ENCODE measurements at places on chromosomes 6 and 20. TPM values are rescaled to one million over a fixed set of nuclear protein-coding genes. Genes with fewer than 3 reads are reported as not detected.

DNA sequence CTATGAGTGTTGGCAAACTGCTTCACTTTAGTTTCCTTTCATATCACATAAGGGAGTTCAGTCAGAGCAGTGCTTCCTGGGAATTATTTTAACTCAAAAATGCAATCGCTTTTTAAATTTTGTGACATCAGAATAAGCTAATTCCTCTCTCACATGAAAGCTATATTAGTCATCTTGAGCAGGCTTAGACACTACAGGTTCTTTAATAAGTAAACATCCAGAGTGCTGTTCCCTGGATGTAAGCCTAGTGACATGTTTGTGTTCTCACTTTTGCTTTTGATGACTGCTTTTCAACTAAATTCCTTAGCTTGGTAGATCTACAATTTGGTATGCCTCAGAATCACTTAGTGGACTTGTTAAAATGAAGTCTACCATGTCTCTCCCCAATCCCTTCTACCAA lies 252.7 kb upstream of the POU3F2 start:
- no peak for DNase-seq

- DNase-seq = no peak
Measured at GRCh38 chr6:13478525-13478966, 8.9 kb downstream of the GFOD1 start.

DNA sequence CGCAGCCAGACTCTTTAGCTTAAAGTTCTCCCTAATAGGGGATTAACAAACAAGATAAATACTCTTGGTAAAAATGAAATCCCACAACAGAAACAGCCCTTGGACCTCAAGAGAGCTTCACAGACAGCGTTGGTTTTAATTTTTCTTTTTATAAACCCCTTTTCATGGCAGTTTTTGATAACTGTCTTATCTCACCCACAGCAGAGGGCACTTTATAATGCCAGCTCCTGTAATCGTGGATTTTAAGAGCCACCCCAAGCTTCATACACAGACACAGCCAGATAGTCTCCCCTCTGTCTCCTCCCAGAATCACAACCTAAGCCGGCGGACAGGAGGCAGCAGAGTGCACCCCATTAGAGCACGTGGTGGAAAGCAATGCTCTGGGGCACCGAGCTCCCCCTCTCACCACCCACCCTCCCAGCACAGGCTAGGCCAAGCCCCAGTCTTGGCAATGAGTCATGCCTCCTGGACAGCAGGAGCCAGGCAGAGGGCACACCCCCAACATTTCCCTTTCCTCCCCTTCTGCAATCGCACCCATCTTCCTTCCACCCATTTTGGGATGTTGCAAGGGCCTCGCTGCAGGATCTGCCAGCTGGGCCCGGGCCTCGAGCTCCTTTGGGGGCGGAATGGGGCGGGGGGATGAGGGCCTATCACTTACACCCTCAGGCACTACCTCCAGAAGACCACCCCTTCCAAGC lies 2.4 kb downstream of the JAG1 start:
- peak; percentile 98 for DNase-seq

GRCh38 chr20:56788041-56788670 lies 159.1 kb downstream of the TFAP2C start:
- peak; percentile 97 for DNase-seq

- no peak for DNase-seq
Measured at GRCh38 chr20:59033616-59034165, 1.6 kb upstream of the ATP5F1E start.

Gene ARMH2
- total RNA-seq = not detected

DNA sequence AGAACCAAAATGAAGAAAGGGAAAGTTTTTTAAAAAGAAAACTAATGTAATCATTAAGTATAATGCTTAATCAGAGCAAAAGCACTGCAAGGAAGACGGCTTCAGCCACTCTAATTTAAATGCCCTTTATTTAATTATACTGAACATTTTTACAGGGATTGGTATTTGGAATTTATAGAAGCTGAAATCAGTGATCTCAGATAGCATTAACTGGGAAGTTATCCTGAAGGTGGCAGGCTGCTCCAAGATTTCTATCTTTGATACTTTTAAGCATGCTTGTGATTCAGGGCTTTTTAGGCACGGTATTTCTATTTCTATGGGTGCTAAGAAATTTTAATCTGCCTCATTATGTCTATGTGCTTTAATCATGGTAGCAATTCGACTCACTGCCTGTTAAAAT lies 1.3 kb upstream of the NDUFAF4 start:
- peak; percentile 46 for DNase-seq

- no peak for DNase-seq
Measured at GRCh38 chr6:167674486-167674885, 152.2 kb upstream of the AFDN start.

Gene SH3BGRL2
- 8.8 TPM for total RNA-seq

DNA sequence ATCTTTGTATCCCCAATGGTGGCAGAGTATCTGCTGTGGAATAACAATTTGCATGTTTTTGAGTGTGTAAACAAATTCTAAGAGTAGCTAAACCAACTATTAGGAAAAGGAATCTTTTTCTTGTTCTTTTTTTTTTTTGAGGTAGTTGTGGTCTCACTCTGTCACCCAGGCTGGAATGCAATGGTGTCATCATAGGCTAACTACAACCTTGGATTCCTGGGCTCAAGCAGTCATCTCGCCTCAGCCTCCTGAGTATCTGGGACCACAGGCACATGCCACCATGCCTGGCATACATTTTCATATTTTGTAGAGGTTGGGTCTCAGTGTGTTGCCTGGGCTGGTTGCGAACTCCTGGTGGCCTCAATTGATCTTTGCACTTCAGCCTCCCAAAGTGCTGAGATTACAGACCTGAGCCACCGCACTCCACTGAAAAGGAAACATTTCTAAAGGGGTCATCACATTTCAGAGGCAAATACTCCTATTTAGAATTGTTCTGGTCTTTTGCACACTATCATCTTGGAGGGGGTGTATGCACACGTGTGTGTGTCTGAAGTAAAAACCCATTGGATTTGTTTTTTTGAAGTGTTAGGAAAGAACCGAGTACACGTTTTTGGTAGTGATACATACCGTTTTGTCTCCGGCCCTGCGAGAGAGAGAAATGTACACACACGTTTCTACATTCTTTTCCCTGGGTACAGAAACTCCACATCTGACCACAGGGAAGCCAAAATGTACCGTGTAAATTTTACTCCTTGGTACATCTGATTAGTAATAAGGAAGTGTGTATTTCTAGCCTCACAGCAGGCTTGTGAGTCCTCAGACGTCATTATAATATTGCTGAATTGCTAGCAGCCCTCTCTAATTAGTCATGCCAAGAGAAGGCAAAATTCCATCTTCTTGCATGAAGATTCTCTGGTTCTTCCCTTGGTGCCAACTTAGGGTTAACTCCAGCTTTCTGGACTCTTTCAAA lies 183.6 kb downstream of the JARID2 start:
- DNase-seq = peak; percentile 66

DNA sequence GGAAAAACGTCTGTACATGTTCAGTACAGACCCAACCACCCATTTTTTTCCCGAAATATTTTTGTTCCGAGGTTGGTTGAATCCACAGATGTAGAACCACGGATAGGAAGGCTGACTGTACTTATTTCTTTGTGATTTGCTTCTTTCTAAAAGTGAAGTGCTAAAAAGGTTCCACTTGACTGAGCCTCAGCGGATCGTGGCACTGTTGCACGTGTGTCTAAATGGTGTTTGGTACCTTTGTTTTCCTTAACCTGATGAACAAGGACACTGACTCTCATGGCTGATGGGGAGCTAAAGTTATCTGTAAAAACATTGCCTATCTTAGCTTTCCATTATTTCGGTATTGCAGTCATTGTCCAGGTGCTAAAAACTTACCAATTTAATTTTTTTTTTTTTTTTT lies 6.2 kb downstream of the BPHL start:
- DNase-seq = no peak

DNA sequence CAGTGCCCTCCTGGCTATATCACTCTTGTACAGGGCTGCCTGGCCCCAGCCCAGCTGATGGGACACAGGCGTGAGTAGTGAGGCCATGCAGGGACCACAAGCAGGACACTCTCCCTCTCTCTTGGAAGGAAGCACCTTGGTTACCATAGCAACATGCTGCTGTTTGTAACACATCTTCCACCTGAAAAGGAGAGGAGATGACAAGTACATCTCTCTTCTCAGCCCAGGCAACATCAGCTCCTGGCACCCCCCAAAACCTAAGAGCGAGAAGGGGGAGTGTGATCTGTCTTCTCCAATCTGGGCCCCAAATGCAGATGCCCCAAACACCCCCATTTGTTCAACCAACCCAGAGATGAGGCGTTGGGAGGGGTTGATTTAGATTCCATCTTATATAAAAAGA lies 49.9 kb downstream of the KCNB1 start:
- DNase-seq = no peak

GRCh38 chr20:32387252-32387651 lies 29.1 kb downstream of the ASXL1 start:
- no peak for DNase-seq

Gene TMEM217
- 4.6 TPM for total RNA-seq

- DNase-seq = peak; percentile 26
Measured at GRCh38 chr6:107386340-107386739, 73.0 kb downstream of the PDSS2 start.

GRCh38 chr6:2235777-2236495 lies 9.5 kb downstream of the GMDS start:
- no peak for DNase-seq

Gene SPATA2
- total RNA-seq = 8.6 TPM

DNA sequence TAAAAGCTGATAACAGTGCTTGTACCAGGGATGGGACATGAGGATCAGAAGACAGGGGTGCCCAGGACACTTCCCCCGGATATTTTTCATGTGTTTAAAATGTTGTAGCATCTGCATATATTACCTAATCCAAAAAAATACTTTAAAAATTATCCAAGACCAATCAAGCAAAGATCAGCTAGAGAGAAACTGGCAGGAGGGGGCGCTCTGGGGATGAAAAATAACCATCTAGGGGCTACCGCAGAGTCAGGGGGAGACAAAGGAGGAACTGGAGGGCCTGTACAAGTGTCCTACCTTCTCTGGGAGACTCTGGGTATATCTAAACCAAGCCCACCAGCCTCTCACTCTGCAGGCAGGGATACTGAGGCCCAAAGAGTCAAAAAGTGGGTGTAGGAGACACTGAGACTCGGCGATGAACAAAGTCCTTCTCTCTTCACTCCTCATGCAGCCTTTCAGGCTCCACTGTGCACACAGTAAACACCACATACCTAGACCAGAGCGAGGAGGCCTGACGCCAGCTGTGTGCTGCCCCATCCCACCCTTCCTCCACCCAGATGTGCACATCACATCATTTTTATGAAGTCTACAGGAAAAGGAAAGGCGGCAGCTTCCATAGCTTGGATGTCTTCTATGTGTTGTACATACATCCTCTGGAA lies 9.8 kb downstream of the RIMS4 start:
- peak; percentile 20 for DNase-seq

DNA sequence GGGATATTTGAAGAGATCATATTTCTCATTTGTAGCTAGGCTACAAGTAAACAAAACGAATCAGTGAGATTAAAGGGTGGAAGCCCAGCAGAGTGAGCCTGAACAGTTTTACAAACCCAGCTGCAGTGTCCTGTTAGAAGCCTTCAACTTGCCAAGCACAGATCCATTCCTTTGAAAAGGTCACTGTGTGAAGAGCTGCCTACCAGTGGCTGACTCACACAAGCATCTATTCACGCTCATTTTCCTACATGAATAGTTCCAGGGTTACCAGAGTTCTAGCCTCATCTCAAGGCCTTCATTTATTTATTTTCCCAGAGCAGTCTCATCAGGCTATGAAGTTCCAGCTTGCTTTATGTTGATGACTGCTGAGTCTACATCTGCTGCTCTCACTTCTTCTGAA lies 25.7 kb upstream of the MLIP start:
- no peak for DNase-seq

- no peak for DNase-seq
Measured at GRCh38 chr6:83970582-83970981, 63.0 kb upstream of the MRAP2 start.

DNA sequence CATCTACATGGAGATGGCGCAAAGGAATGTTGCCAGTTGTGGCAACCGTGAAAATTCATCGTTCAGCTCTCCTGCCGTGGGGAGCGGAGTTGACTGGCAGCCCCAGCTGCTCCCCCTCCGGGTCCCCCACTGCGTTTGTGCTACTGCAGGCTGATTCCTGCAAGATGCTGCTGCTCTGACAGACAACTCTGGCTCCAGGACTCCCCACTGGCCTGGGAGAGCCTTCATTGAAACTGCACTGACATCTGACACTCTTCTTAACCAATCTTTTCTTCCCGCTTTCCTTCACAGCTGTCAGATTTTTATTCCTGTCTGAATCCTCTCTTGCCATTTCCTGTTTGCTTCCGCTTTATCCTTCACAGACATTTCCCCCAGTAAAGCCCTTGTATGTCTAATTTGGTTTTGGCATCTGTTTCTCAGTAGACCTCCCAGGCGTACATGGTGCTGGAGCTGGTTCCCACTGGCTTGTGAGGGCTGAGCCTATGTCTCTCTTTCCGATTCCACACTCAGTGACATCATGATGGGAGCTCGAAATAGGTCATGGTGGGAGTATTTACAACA lies 9.5 kb upstream of the ATRN start:
- DNase-seq = no peak

Gene RBPJL
- not detected for total RNA-seq

GRCh38 chr20:717832-718231 lies 42.2 kb upstream of the SCRT2 start:
- no peak for DNase-seq

DNA sequence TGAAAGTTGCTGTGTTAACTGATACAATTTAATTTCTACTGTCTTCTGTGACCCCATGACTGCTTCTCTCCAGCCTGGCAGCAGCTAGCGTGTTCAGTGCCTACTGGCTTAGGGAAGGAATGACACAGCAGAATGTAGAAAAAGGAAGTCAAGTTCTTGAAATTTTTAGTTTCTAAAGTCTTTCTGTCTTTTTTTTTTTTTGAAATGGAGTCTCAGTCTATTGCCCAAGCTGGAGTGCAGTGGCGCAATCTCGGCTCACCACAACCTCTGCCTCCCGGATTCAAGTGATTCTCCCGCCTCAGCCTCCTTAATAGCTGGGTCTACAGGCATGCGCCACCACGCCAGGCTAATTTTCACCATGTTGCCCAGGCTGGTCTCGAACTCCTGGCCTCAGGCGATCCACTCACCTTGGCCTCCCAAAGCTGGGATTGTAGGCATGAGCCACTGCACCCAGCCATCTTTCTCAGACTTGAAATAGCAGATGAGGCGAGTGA lies 39.3 kb downstream of the PCNA start:
- peak; percentile 55 for DNase-seq

Gene CLPSL2
- total RNA-seq = not detected

Gene SLC26A8
- total RNA-seq = not detected

- DNase-seq = no peak
Measured at GRCh38 chr6:13384506-13384905, 56.2 kb upstream of the TBC1D7 start.

Data from MCF 10A (cell line).